ENCODE measurements at places on chromosomes 5 and 9.
A peak's percentile ranks its signal among the peaks of the same experiment; 100 is the strongest.

DNA sequence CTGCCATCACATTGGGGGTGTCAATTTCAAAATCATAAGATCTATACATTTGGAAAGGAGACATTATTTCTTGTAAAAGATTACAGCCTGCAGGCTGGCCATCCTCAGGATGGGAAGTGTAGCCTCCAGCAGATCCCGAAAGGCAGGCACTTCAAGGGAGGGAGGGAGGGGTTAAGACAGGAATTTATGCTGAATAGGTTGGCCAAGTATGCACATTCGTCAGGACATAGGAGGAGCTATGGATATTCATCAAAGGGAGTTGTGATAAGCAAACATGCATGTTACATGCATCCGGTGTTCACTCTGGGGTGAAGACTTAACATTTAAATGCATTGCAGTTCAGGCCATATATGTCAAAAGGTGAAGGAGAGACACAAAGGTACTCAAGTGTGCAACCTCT, 119.4 kb downstream of the CEP120 start:
- DNase-seq, result no peak

GRCh38 chr5:141845371-141845851, 32.8 kb downstream of the PCDH1 start:
- DNase-seq, result peak; percentile 9

DNA sequence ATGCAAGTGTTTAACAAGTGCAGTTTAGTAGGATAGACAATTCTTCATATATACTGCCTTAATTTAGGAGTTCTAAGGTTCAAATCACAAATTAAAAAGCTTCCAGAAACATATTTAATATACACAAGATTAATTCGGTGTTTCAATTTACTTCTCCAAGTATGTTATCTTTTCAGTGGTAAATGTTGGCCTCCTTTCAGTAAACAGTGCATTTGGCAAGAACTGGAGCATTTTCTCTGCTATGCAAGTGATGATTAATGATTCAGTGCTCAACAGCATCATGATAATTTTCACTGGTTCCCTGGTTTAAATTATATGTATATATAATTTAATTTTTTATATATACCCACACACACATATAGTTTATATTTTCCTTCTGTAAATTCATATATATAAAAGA, 541.7 kb downstream of the EFNA5 start:
- DNase-seq, result no peak

GRCh38 chr9:117678871-117679270, 25.3 kb upstream of the TLR4 start:
- DNase-seq, result no peak

GRCh38 chr5:176420972-176421544, 4.7 kb upstream of the CLTB start:
- DNase-seq, result no peak

- no peak for DNase-seq
Measured at GRCh38 chr5:124544366-124545055, 201.9 kb downstream of the ZNF608 start.

GRCh38 chr5:40841068-40841805, at the start of gene CARD6:
Gene CARD6 (plus strand): TSS chr5:40841367. CDS start chr5:40841383, 16 bp downstream.
- no peak for DNase-seq

DNA sequence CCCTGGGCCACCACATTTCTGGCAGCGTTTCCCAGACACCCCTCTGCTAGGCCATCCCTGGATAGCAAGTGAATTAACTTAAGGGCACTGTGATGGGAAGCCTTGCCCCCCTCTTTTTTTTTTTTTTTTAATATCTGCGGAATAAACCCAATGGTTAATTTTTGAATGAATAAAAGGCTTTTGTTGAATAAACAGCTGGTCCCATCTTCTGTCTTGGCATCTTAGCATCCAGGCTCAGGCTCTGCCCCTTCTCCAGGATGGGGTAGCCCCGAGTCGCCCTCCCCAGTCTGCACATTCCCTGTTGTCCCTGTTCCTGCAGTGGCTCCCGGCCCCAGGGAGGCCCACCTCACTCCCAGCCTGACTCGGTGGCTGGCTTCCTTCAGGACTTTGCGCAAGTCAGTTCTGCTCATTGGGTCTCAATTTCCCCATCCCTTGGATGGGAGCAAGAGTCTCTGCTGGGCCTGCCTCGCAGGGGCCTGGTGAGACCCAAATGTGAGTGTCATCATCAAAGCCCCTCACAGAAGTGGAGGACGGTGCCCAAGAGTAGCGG, 29.0 kb upstream of the HMCN2 start:
- no peak for DNase-seq

All from NCI-H526 treated with DMSO at 0.1 percent for 48 hours (cell line).